ENCODE measurements at places on chromosomes 3 and 15. TPM values are rescaled to one million over a fixed set of nuclear protein-coding genes. Genes with fewer than 3 reads are reported as not detected.

The PLS1 gene
- 2.5 TPM for total RNA-seq

The IQCF5 gene
- not detected for total RNA-seq

The RNU5B-1 gene
- not detected for total RNA-seq

The GATM gene
- total RNA-seq, result 0.56 TPM

The SCG3 gene
- not detected for total RNA-seq

The PLSCR5 gene
- not detected for total RNA-seq

The PROS1 gene
- total RNA-seq, result 43.7 TPM

The BLM gene
- total RNA-seq, result 0.85 TPM

The LRRN1 gene
- total RNA-seq, result under 0.01 TPM

The PTH1R gene
- total RNA-seq, result 0.38 TPM

The SMC4 gene
- 127 TPM for total RNA-seq

The SLC2A2 gene
- not detected for total RNA-seq
